ENCODE measurements at places on chromosomes 12 and 14.

DNA sequence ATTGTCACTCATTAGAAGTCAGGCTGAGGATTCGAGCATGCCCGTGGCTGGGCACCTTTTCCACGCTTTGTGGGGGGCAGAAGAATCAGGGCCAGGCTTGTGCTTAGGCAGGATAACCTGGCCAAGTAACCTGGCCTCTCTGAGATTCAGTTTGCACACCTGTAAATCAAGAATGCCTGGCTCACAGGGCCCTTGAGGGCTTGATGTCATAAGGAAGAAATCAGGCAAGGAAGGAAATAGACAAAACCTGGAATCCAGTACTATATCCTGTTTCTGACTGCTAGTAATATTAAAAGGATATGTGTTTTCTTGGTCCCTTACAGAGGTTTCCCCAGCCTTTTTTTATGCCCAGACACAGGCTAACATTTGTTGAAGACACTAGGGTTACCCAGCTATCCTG lies 91.9 kb downstream of the SAMD4A start:
- no peak for DNase-seq

GRCh38 chr14:72675126-72675525 lies 218.8 kb downstream of the DPF3 start:
- no peak for DNase-seq

GRCh38 chr12:93624595-93625294 lies 52.3 kb downstream of the SOCS2 start:
- no peak for DNase-seq

- no peak for DNase-seq
These were observed 12.4 kb downstream of the ST8SIA1 start for GRCh38 chr12:22322091-22322490.

- no peak for DNase-seq
These were observed 953.5 kb upstream of the MDGA2 start for GRCh38 chr14:48628870-48629269.

DNA sequence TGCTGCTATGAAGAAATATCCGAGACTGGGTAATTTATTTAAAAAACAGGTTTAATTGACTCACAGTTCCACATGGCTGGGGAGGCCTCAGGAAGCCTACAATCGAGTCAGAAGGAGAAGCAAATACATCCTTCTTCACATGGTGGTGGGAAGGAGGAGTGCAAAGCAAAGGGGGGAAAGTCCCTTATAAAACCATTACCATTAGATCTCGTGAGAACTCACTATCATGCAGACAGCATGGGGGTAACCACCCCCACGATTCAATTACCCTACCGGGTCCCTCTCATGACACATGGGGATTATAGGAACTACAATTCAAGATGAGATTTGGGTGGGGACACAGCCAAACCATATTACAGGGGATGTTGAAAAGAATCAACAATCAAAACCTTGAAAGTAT lies 74.9 kb downstream of the PPM1H start:
- no peak for DNase-seq

DNA sequence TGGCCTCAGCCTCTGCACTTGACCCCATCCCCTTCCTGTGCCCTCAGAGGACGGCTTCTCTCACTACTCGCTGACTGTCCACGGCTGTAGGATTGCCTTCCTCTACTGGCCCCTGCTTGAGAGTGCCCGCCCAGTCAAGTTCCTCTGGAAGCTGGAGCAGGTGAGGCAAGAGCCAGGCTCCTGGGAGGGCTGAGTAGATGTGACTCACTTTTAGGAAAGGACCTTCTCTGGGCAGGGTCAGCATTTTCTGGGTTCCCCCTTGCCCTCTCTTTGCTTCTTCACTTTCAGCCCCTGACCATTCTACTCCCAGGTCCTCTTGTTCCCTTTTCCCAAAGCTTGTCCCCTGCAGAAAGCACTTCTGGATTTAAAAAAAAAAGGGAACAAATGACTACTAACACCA lies 7.7 kb downstream of the CLSTN3 start:
- no peak for DNase-seq

DNA sequence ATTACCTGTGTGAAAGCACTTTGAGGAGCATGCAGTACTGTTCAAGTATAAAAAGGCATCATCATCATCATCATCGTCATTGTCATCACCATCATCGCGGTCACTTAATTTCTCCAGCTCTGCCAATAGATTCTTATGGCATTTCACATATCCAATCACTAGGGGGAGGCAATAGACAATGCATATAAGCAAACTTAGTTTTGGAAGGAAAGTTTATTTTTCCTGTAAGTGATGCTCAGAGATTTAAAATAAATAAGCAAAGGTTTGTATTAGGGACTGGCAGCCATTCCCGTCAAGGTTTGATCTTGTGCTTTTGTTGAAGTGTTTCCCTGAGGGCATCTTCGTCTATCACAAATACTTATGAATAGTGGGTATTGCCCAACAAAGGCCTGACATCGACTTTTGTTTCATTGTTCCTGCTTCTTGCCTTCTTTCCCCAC lies 127.4 kb downstream of the KTN1 start:
- DNase-seq: no peak

DNA sequence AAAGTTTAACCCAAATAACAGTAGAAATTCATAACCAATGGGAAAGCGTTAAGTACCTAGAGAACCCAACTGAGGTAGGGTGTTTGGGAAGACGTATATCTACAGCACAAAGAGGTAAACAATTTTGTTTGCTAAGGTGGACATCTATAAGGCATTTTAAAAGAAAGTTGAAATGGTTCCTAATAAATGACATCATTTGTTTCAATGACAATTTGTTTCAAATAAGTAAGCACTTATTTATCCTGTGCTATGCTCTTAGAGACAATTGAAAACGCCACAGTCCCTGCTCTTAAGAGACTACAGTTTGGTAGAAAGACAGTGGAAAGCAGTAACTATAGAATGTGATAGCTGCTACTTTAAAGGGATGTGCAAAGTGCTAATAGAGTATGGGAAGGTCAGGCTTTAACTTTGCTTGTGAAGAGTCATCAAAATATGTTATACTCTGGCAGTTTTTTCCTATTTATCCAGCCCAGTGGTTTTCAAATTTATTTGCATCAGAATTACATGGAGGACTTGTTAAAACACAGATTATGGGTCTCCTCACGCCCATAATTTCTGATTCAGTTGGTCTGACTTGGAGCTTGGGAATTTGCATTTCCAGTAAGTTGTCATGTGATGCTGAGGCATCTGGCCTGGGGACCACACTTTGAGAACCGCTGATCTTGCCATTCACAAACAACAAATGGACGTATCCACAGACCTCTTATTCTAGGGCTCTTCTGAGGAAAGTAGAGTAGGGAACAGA lies 19.6 kb upstream of the SMCO2 start:
- no peak for DNase-seq

GRCh38 chr14:53640695-53641094 lies 315.9 kb downstream of the BMP4 start:
- DNase-seq: no peak

DNA sequence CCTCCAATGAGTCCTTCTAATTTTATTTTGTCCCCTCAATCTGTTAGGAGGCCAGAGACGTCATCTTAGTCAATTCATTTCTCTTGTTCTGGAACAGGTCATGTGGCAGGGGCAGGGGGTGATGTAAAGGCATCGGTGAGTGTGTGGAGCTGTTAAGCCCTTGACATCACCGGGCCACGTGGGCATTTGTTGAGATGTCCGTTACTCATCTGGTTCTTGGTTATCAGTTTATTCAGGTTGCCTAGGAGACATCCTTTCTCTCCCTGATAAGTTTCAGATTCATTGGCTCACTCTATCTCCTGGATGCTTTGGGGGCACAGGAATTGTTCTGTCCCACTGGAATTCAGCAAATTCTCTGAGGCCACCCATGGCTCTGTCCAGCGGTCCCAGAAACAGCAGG lies 33.6 kb upstream of the SEL1L start:
- no peak for DNase-seq

- no peak for DNase-seq
These were observed 26.4 kb upstream of the AEBP2 start for GRCh38 chr12:19412844-19413243.

DNA sequence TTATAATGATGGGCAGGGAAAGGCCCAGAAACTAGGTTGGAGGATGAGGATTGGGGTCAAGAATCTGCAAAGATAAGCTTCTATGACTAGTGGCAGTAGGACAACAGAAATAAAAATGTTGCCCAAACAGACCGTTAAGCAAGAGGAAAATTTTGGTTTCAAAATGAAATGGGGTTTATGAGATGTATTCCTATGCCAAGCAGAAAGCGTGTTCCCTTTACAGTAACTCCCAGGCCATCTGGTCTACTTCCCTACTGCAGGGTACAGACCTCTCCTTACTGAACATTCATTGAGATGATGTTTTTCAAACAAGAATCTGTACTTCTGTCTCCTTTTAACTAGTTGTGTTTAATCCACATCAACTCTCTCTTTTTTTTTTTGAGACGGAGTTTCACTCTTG lies 20.4 kb upstream of the TMEM229B start:
- no peak for DNase-seq

GRCh38 chr12:47223848-47224213 lies 144.1 kb upstream of the AMIGO2 start:
- DNase-seq: no peak

DNA sequence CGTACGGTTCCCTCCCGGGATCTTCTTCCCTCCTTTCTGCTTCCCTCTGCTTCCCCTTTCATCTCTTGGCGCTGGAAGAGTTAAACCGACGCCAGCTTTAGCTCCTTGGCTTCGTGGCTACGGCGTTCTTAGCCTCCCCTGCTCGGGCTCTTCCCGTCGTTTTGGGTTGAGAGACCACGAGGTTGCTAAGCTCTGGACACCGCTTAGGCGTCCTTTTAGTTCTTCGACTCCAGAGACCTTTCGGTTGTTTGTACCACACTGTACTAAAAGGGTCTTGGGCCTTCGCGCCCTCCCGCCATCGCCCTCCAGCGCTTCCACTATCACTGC lies 545 bp downstream of the CPSF2 start:
- no peak for DNase-seq

- no peak for DNase-seq
These were observed 24.5 kb downstream of the FZD10 start for GRCh38 chr12:130186651-130187268.

DNA sequence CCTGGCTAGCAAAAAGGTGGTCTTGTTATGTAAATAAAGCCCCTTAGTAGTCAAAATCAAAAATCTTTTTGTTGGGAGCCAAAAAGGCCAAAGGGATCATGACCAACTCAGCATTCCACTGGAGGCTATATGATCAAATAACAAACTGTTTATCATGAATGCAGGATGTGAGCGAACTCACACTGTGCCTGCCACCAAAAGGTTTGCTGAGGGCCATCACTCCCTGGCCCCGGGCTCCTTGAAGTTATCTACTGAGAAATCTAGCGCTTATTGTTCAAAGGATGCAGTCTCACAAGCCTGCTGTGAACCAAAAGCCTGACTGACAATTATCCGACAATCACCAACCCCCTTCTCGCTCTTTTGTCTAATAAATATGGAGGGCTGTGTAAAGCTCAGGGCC lies 107.2 kb upstream of the DDHD1 start:
- no peak for DNase-seq

- DNase-seq: no peak
These were observed 83.2 kb downstream of the DAD1 start for GRCh38 chr14:22505697-22506377.

DNA sequence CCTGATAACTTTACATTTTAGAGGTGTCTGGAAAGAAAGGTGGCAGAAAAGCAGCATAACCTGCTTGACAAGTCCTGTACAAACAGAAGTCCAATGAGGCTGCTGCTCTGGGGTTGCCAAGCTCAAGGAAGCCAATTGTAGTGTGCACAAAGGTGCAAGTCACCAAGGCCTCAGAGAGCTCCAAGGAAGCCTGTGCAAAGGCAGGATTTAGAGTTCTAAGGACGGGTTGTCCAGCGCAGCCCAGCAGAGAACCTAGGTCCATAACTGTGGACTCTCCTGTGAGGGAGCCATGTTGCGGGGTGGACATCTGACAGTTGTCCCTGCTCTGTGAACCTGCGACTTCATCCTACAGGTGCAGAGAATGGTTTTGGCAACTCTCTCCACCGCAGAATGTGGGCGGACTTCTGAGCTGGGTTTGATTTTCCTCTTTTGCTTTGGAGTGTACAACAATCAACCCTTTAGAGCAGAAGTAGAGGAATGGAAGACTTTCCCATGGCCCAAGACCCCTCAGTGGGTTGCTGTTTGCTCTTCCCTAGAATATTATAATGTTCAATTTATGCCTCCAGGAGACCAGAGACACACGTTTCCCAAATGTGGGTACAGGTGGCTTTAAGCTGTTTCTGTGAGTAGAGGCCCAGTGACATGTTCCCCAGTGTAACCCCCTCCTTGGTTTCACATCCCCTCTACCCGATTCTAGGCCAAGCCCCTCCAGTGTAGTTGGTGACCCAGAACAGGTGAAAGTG lies 81.0 kb downstream of the ETV6 start:
- DNase-seq: no peak

DNA sequence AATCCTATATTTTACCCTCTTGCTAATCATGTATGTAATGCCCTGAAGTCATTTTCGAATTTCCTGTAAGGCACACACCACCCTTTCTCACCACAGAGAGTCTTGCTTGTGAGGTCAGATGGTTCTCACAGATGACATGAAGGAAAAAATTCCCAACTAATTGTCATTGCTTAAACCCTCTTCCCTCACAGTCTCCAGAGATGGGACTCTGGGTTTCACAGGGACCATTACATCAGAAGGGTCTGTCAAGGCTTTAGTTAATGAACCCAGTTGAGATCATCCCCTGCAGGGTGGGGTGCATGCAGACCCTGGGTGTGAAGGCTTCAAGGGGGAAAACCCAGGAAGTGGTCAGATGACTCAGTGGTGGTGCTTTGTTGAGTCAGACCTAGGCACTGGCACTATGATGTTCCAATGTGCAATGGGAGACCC lies 229.6 kb downstream of the BCAT1 start:
- DNase-seq: no peak

GRCh38 chr12:45658020-45658419 lies 71.5 kb upstream of the ARID2 start:
- no peak for DNase-seq

DNA sequence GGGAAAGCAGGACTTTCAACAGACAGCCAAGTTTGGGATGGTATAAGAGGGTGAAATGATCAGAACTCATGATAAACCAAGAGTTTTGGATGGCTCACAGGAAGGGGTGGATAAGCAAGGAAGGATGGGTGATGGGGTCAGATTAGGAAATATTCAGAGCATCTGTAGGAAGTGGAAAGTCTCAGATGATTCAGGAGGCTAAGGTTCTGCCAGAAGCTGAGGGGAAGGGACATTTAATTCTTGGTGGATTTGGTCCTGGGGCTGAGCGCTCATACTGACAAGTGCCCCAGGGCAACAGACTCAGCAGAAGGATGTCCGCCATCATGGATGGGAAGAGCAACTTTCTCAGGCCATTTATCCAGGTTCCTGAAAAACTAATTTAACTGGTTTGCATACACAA lies 28.4 kb upstream of the BDKRB2 start:
- DNase-seq: no peak

- no peak for DNase-seq
These were observed 12.9 kb upstream of the EPS8 start for GRCh38 chr12:15801770-15802744.

DNA sequence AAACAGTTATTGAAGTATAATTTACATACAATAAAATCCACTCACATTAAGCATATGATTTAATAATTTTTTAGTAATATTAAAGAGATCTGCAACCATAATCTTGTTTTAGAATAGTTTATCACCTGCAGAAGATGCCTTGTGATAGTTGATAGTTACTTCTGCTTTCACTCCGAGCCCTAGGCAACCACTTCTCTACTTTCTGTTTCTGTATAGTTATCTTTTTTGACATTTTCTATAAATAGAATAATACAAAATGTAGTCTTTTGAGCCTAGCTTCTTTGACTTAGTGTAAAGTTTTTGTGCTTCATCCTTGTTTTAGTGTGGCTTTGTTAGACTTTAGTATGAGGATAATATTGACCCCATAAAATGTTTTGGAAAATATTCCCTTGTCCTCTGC lies 111.0 kb downstream of the MNAT1 start:
- DNase-seq: no peak

GRCh38 chr12:51907083-51907855 lies at the start of gene ACVRL1:
Gene ACVRL1 (plus strand): TSS chr12:51907504. CDS start chr12:51912475, 4,971 bp downstream.
- DNase-seq: no peak
